ENCODE measurements at places on chromosomes 7 and 10.

- DNase-seq: no peak
Observed at GRCh38 chr7:155881471-155882350, 69.4 kb upstream of the SHH start.

DNA sequence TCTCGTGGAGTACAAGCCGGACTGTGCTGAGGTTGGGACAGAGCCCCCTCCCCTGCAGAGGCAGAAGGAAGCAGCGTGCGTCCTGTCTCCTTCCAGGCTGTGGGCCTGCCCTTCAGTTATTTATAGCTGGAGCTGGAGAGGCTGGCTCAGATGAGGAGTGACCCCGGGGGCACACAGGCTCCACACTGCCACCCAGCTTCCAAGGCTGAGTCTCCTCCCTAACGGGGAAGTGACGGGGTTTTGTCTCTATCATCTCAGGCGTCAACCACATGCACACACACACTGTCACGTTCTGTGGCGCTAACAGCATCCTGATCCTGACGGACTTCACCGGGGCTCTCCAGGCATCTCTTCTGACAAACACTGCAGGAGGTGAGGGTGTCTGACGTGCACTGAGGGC, 25.4 kb downstream of the AMZ1 start:
- DNase-seq: no peak

DNA sequence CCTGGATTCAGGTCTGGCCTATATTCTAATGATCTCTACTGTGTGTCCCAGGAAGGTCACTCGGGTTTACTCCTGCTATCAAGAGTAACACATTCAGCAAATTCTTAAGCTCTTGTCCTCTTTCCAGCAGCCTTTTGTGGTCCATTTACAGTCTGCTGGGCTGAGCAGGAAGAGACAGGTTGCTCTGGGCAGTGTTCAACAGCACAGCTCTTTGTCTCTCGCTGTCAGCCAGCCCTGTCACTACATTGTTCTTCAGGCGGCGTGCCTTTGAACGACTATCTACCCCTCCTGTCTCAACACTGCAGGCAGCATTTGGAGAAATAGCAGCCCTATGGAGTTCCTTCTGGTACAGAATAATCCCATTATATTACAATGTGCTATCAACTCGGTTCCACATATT, 192.2 kb upstream of the TBX20 start:
- no peak for DNase-seq

DNA sequence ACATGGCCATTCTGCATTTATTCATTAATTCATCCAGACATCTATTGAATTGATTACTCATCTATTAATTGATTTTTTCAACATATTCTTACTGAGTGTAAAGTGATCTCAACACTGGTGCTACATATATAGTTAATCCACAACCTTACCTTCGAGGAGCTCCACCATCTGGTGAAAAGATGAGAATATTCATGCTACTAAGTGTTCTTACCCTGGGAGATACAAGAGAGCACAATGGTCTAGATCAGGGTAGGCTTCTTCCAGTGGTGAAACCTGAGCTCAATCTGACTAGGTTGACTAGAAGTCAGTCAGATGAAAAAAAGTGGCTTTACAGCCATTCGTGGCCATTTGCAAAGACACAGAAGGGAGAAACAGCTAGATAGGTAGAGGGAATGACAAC, 507.4 kb downstream of the ANKRD7 start:
- DNase-seq: no peak
